ENCODE measurements at places on chromosomes 5 and 9.

GRCh38 chr5:180286-180918 is 10.9 kb upstream of the LRRC14B start:
- no peak overlapping the region for H3K27ac ChIP-seq
- H3K4me3 ChIP-seq, result no peak overlapping the region
- peaks cover 4% of the 10 kb centered on the region for H3K27me3 ChIP-seq

DNA sequence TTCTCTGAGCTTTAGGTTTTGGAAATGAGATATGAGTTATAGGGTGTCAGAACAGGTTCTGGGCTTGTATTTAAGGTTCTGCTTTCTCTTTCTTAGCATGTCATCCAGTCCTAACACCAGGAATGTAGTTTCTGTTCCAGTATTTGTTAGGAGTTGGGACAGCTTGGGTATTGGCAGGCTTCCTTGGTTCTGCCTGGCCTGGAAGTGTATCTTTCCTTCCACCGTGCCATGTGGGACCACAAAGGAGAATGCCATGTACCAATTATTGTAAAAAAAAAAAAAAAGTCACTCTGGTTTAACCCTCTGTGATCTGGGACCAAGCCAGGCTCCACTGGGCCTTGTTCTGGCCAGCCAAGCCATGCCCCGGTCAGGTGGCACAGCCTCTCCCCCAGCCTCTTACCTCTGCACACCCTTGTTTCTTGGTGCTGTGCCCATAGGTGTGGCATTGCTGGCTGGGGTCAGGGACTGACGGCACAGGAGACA is 47.8 kb downstream of the ARHGAP26 start:
- H3K4me3 ChIP-seq, result no peak overlapping the region
- H3K36me3 ChIP-seq, result no peaks in the 10 kb centered on the region
- DNase-seq, result no peak
- H3K27me3 ChIP-seq, result no peaks in the 10 kb centered on the region
- no peak overlapping the region for H3K27ac ChIP-seq
- H3K4me1 ChIP-seq, result peaks cover 3% of the 10 kb centered on the region

DNA sequence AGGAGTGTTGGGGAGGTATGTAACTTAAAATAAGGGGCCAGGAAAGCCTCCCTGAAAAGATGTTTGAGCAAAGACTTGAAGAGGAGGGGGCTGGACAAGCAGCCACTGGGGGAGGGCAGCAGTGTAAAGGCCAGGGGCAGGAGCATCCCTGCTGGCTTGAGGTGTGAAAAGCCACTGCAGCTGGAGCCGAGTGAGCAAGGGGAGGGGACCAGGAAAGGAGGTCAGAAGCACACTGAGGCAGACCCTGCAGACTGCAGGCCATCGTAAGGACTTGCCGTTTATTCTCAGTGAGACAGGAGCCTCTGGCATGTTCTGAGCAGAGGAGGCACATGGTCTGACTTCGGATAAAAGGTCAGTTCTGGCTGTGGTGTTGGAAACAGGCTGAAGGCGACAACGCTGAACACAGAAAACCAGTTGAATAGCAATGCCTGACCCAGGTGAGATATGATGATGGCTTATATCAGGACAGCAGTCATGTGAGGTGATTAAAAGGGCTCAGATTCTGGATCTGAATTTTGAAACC is 10.2 kb upstream of the ERGIC1 start:
- H3K36me3 ChIP-seq, result no peaks in the 10 kb centered on the region
- no peak overlapping the region for H3K27ac ChIP-seq
- no peak for DNase-seq

DNA sequence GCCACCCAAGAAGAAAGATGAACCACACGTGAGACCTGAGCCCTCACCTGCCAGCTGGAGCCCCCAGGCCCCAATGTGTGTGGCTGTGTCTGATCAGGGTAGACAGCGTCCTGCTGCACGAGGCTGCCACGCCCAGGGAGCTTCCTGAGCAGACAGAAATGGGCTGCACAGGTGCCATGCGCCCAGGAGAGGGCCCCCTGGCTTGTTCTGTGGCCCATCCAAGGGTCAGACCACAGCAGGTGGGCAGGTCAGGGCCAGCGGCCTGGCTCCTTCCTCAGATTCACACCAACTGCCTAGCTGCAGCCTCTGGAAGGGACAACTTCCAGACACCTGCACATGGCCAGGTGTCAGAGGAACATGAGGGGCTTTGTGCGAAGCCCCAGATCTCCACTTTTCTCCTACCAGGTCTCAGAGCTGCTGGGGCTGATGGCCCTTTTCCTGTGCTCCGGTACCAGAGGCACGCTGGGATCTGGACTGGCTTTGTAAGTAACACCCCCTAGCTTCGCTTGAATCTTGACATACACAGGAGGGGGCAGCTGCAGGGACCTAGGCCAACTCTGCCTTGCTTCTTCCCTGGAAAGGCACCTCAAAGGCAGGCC is 10.8 kb downstream of the SARDH start:
- H3K27ac ChIP-seq, result no peak overlapping the region
- H3K27me3 ChIP-seq, result no peaks in the 10 kb centered on the region
- H3K4me1 ChIP-seq, result peaks cover 9% of the 10 kb centered on the region
- no peak overlapping the region for H3K4me3 ChIP-seq
- DNase-seq, result no peak

DNA sequence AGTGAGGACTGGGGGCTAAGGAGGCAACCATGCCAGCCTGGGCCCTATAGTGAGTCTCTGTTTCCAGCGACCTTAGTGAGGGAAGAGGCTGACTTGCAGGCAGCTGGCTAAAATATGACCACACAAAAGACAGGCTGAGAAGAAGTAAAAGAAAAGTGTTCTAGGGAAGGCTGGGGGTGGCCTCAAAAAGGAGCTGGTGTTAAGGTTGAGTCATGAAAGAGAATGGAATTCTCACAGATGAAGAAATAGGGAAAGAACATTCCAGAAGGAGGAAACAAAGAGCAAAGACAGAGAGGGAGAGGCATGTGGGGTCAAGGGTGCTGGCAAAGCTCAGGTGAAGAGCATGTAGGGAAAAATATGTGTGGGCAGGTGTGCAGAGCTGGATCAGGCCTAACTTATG is 302.7 kb upstream of the RFX3 start:
- no peak overlapping the region for H3K27ac ChIP-seq
- H3K27me3 ChIP-seq, result no peaks in the 10 kb centered on the region
- no peaks in the 10 kb centered on the region for H3K4me1 ChIP-seq
- no peak overlapping the region for H3K4me3 ChIP-seq

Measured in CD8-positive, alpha-beta memory T cell (primary cell).